ENCODE measurements at places on chromosomes 3 and 15.

DNA sequence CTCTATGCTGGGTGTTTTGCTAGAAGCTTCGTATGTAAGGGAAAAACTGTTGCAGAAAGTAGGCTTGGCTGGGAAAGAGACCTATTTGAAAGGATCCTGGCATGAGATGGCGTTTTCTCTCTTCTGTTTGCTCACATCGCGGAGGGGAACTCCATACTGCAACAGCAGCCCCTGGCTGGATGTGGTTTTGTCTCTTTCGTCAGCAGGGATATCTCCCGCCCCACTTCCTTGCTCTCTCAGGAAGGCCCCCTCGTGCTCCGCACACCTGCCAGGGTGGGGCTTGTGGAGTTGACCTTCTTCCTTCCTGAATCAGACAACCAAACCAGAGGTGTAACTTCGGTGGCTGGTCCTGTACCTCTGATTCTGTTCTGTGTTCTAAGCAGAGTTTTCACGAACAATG, 26.4 kb upstream of the MYZAP start:
- DNase-seq: no peak

- DNase-seq: peak; percentile 83
Observed at GRCh38 chr3:129226374-129226773, 23.0 kb upstream of the COPG1 start.

- DNase-seq: no peak
Observed at GRCh38 chr15:37581866-37582532, 352.4 kb upstream of the TMCO5A start.

- no peak for DNase-seq
Observed at GRCh38 chr15:91782221-91782620, 71.3 kb upstream of the SLCO3A1 start.

- no peak for DNase-seq
Observed at GRCh38 chr3:7562892-7563291, 702.0 kb downstream of the GRM7 start.

- DNase-seq: no peak
Observed at GRCh38 chr3:128007033-128007424, 45.2 kb upstream of the SEC61A1 start.

DNA sequence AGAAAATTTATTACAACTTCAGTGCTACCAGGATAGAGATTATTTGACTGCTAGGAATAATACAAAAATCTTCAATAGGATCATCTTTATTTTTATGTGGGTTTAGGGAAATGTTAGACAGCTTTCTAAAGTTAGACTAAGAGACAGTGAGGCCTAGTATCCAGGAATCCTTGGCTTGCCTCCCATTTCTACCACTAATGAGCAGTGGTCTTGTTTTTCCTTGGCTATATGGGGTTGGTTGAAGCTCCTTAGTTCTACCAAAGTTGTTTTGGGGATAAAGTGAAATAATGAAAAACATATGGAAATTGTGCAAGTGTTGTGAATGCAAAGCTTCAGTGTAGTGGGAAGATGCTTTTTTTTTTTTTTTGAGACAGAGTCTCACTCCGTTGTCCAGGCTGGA, 16.8 kb downstream of the AP4E1 start:
- peak; percentile 34 for DNase-seq

GRCh38 chr15:45401665-45402161, 23.4 kb upstream of the GATM start:
- DNase-seq: no peak

Data from AG04449 (cell line).